ENCODE measurements at places on chromosomes 3 and 15. TPM values are rescaled to one million over a fixed set of nuclear protein-coding genes. Genes with fewer than 3 reads are reported as not detected.
A peak's percentile ranks its signal among the peaks of the same experiment; 100 is the strongest.

- DNase-seq = no peak
Measured at GRCh38 chr15:86572368-86572841, 492.7 kb downstream of the AGBL1 start.

DNA sequence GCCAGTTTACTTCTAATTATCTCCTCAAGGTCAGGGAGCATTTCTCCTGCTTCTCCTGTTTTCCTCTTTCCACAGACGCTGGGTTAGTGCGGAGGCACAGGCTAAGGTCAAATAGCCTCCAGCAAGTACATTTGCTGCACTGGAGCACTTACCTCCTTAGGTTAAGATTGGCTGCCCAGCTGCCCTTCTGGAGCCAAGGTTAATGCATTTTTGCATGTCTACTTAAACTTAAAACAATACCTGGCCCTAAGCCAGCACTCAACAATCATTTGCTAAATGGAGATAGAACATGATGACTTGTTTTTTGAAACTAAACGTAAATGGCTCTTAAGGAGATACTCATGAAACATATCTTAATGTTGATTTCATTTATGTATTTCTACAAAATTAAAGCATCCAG lies 83.5 kb downstream of the SSR3 start:
- no peak for DNase-seq

Gene COL8A1
- 6.9 TPM for total RNA-seq

DNA sequence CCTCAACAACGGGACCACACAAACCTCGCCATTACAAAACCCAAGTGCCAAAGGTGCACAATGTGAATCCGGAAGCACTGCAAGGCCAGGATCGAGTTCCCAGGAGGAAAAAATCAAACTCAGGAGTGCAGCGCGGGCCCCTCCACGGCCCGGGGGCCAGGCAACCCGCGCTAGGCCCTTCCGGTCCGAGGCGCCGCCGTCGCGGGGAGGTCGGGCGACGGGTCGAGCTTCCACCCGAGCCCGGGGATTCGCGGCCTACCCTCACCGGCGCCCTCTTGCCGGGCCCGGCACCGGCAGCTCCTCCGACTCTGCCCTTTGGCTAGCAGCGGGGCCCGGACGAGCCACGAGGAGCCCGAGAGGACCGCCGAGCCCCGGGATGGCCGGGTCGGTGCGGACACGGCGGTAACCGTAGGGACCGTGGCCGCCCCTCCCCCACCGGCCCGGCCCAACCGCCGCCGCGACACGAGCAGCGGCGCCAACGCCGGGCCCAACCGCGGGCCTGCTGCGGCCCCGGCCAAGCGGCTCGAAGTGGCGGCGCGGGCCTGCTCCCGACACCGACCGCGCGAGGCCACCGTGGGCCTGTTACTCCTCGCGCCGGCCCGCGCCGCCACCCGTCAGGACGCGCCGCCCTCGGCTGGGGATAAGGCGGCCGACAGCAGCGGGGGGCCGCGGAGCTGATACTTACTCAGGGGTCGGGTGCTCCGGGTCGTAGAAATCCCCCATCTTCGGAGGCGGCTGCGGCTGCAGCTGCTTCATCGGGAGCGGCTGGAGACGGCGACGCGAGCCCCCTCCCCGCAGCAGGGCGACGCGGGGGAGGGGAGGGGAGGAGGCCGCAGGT lies 525 bp downstream of the SETD2 start:
- DNase-seq = peak; percentile 18

- no peak for DNase-seq
Measured at GRCh38 chr15:63630036-63630751, 33.0 kb downstream of the FBXL22 start.

DNA sequence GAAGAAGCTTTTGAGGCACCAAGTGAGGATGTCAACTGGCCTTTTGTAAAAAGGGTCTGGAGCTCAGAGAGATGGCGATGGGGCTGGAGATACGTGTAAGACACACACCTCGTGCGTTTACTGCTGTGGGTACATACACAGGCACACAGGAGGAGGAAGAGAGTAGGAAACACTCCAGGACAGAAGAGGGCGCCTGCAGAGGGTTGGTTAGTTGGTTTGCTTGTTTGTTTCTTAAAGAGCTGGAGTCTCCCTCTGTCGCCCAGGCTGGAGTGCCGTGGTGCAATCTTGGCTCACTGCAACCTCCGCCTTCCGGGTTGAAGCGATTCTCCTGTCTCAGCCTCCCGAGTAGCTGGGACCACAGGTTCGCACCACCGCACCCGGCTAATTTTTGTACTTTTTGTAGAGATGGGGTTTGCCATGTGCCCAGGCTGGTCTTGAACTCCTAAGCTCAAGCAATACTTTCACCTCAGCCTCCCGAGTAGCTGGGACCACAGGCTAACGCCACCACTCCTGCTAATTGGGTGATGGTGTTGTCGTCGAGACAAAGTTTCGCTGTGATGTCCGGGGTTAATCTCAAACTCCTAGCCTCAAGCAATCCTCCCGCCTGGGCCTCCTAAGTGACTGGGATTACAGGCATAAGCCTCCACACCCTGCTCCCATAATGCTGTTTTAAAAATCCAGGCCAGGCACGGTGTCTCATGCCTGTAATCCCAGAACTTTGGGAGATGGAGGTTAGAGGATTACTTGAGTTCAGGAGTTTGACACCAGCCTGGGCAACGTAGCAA lies 1.3 kb upstream of the PRR20G start:
- DNase-seq = no peak

DNA sequence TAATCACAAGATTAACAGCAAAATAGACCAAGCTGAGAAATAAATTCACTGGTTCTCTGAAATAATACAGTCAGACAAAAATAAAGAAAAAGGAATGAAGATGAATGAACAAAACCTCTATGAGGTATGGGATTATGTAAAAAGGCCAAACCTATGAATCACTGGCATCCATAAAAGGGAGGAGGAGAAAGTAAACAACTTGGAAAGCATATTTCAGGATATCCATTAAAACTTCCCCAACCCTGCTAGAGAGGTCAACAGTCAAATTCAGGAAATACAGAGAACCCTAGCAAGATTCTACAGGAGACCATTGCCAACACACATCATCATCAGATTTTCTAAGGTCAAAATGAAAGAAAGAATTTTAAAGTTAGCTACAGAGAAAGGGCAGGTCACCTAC lies 649.7 kb upstream of the CBLB start:
- no peak for DNase-seq

GRCh38 chr3:7546253-7546652 lies 685.3 kb downstream of the GRM7 start:
- no peak for DNase-seq
